ENCODE measurements at places on chromosomes 2 and 18.

DNA sequence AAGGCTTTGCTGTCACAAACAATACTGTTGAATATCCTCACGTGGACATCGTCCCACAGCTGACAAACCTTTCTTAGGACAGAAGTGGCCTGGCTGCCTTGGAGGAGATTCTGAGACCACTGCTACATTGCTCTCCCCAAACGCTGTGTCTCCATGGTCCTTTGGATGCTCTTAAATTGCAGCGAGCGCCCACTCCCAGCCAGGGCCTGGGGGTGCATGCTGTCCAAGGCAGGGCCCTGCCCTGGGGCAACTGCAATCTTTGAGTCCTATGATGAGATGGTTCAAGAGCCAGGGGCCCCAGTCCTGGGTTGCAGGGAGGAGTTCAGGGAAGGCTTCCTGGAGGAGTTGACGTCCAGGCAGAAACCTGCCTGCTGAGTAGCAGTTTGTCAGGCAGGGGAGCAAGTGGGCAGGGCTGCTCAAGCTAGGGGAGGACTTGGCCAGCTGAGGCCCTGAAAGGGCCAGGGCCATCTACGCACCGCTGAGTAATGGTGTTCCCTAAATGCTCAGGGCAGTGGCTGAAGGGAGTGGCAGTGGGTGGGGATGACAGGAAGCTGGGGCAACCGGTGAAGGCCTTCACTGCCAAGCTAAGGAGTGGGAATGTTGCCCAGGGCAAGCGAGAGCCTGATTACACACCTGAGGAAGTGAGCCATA lies 10.8 kb upstream of the SDC1 start:
- DNase-seq: no peak

GRCh38 chr2:235979753-235980435 lies 188.3 kb downstream of the GBX2 start:
- DNase-seq: no peak

DNA sequence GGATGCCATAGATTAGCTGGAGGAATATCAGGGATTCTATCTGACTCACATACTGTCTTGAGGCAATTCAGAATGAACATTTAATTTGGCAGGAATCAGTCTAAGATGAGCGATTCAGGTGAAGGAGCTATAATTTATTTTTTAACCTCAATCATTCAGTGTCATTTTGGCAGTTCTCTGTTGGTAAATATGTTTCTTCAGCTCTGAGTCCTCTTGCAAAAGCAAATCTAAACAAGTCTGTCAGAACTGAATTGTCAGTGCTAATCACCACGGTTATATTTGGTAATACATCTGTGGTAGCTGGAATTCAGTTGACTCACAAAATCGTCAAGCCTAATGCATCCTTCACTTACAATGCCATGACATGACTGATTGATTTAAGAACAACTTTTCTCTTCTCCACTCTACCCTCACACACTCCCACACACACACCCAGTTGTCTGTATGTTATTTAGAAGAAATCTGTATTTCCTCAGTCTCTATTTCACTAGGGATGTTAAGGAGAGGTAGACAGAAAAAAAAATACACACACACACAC lies 516.6 kb upstream of the NXPH2 start:
- DNase-seq: no peak

GRCh38 chr2:29951576-29951975 lies 30.2 kb upstream of the ALK start:
- DNase-seq: no peak

GRCh38 chr2:134405611-134406081 lies 151.8 kb downstream of the MGAT5 start:
- no peak for DNase-seq

- no peak for DNase-seq
Observed at GRCh38 chr2:136492901-136493300, 272.4 kb upstream of the THSD7B start.

DNA sequence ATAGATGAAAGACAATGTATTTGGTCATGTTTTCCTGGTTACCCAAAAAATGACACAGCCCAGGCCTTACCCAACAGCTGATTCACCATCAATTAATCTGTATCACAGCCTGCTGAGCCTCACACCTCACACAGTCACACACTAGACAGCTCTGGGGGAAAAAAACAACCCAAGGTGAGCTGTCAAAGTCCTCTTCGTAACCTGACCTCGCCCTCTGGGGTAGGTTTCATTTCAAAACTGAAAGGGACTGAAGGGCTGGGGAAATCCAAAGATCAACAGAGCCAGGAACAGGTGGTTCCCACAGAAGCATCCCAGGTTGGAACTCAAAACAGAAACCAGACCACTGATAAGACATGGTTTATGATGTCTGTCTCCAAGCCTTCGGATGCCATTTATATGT lies 18.2 kb upstream of the PCBP1 start:
- peak; percentile 67 for DNase-seq

DNA sequence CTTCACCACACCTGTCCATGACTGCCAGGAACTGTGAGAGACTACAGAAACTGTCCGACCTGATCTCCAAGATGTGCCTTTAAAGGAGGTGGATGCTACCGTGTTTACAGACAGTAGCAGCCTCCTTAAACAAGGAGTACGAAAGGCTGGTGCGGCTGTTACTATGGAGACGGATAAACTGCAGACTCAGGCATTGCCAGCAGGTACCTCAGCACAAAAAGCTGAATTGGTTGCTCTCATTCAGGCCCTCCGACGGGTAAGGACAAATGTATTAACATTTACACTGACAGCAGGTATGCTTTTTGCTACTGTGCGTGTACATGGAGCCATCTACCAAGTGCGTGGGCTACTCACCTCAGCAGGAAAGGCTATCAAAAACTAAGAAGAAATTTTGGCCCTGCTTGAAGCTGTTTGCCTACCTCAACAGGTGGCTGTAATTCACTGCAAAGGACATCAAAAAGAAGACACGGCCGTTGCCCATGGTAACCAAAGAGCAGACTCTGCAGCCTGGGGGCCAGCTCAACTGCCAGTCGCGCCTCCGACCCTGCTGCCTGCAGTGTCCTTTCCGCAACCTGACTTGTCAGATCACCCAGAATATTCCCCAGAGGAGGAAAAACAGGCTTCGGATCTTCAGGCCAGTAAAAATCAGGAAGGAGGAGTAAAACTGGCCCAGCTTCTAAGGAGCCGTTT lies 30.9 kb downstream of the SKA1 start:
- DNase-seq: no peak

- no peak for DNase-seq
Observed at GRCh38 chr2:168156661-168157060, 90.7 kb downstream of the STK39 start.

DNA sequence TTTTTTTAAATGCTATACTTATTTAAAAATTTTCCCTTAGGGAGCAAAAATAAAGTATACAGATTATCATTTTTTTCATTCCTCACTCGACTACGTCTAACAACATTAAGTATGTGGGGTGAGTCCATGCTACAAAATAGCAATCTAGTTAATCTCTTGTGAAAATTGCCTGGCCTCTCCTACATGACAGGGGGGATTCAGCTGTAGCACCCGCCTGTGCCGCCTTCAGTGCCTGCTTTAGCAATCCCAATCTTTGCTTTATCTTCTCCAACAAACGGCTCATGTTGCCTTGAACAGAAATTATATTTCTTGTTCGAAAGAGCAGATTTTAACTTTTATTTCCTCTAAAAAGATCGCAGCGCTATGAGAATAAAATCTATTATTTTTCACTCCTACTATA lies 2.4 kb upstream of the SOX11 start:
- no peak for DNase-seq

GRCh38 chr2:72326759-72327158 lies 179.1 kb upstream of the CYP26B1 start:
- DNase-seq: no peak

DNA sequence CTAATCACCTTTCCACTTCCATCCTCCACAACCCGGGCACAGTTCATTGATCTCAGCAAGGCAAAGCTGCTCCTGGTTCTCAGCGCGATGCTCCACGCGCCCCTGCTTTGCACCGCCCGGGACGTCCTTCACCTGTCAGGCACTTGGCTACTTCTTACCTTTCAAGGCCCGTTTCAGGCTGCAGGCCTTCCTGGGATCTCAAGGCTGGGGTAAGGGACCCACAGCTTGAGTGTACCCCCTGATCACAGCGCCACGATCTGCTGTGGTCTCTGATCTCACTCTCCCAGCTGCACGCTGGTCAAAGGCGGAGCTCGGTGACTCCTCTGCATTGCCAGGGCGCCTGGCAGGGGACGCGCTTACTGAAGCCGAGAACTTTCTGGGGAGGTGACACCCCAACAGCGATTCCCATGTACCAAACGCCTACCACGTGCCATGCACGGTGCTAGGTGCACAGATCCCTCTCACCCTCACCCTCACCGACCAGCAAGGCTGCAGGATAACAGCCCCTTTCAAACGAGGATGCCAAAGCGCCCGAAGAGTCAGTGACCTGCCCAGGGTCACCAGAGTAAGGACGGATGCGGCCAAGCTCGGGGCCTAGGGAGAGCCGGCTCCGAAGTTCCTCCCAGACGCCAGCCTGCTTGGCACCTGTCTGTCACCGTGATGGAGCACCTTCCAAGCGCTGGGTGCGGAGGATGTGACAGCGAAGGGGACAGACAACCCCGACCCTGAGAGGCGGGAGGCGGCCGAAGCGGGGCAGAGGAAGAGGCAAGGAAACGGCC lies 818 bp downstream of the ITGB1BP1 start:
- no peak for DNase-seq

GRCh38 chr2:197078535-197078934 lies 152.0 kb upstream of the PGAP1 start:
- DNase-seq: no peak

GRCh38 chr2:228673876-228674554 lies 492.5 kb upstream of the SPHKAP start:
- DNase-seq: no peak

DNA sequence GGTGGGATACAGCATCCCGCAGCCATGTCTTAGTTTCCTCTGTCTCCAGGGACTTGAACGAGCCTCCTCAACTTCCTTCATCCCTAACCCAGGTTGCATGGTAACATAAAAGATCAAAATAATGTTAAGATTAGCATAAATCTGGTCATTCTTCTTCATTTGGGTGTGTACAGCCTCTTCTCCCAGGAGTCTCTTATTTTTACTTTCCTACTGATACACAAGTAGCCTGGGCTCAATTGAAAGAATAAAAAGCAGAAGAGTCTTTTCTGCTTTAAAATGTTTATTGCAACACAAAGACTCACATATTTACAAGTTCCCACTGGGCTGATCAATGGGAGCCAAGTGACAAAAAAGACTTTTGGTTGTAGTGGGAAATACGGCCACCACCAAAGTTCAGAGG lies 137.9 kb upstream of the PID1 start:
- DNase-seq: no peak

DNA sequence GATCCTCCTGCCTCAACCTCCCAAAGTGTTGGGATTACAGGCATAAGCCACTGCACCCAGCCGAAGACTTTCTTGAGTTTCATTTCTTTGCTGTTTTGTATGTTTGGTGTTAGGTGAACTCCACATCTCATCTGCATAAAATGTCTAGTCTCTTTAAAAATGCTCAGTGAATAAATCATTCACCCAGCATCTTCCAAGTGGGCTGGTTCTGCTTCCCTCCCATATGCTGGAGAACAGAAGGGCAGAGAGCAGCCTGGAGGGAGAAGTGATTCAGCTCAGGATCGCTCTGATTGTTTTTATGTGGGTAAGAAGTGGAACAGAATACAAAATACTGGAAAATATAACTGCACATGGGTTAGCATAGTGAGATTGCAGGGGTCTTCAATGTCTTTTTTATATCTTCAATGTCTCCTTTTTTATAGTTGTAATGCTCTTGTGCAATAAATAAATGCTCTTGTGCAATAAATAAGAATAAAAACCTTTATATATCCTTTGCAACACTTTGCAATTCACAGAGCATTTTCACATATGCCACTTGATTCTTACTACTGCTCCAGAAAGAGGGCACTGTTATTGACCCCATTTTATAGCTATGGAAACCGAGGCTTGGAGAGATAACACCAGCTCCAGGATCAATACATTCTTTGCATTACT lies 253.0 kb upstream of the NCKAP5 start:
- no peak for DNase-seq

DNA sequence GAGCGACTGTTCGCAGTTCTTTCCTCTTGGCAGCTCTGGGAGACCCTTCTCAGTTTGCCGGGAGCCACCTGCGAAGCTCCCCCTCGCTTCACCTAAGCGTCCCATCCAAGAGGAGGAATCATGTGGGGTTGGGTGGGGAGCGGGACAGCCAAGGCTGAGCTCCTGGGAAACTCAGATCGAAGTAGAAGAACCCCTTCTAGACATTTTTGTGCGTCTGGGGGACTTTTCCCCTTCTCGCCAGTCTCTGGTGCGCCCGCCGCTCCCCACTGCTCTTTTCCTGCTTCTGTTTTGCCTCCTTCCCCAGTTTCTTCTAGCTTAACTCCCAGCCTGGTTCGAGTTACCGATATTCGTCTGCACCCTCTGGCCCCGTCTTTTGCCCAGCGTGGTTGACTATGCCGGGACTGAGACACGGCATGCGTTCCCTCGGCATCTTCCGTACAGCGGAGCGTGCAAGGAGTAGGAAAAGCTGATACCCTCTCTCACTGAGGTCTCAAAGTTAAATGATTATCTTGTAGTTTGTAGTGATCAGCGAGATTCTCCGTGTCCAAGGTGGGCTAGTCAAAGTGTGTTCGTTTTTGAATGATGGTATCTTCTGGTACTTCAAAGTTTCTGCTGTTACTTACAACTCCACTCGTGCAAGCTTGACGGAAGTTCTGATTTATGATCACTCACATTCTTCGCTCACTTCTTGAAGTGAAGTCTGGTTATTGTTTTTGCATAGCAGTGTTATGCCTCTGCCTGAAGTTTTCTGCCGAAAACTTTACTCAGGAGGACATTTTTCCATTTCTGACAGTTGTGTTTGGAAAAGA lies 664 bp downstream of the CAMKMT start:
- DNase-seq: peak; percentile 36

DNA sequence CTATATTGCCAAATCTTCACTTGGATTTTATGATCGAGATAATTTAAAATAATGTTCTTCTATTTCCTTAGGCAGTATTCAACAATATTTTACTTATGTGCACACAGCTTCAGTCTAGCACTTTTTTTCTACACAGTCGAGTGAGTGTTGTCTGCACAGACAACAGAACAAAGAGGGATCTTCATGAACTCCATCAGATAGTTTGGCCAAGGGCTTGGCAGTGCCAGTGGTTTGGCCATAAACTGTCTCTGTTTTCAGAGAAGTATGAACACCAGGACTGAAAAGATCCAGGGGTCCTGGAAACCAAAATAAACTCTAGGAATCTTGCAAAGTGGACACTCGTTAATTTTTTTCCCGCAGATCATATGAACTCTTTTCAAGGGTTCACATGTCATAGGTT lies 547.3 kb downstream of the PLCL1 start:
- no peak for DNase-seq

- no peak for DNase-seq
Observed at GRCh38 chr18:12843420-12844350, 40.4 kb downstream of the PTPN2 start.

GRCh38 chr2:127887776-127888130 lies 2.0 kb upstream of the AMMECR1L start:
- DNase-seq: no peak

GRCh38 chr2:152355409-152355831 lies 20.4 kb downstream of the FMNL2 start:
- no peak for DNase-seq

DNA sequence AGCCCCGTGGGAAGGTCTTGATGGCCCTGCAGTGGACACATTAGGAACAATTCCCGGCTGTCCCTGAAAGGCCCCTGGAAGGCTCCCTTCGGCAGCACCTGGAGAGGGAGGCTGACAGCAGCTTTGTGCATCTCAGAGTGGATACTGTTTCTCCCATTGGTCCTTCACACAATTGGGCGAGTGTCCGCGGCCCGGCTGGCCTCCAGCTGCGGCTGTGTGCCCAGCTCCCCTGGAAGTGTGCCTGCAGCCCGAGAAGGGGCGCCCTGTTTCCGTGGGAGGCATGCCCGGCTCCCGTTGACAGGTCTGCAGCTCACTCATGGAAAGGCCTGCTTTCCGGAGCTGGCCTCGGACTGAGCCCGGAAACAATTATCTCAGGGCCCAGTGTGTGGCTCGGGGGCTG lies 103.7 kb downstream of the LPIN1 start:
- no peak for DNase-seq
